Central memory CD8-positive, alpha-beta T cell (primary cell): ENCODE measurements at places on chromosomes 6 and 20.

GRCh38 chr6:24961852-24962251, 26.1 kb upstream of the RIPOR2 start:
- DNase-seq: no peak
- no peak overlapping the region for H3K4me3 ChIP-seq
- H3K27me3 ChIP-seq: no peaks in the 10 kb centered on the region

DNA sequence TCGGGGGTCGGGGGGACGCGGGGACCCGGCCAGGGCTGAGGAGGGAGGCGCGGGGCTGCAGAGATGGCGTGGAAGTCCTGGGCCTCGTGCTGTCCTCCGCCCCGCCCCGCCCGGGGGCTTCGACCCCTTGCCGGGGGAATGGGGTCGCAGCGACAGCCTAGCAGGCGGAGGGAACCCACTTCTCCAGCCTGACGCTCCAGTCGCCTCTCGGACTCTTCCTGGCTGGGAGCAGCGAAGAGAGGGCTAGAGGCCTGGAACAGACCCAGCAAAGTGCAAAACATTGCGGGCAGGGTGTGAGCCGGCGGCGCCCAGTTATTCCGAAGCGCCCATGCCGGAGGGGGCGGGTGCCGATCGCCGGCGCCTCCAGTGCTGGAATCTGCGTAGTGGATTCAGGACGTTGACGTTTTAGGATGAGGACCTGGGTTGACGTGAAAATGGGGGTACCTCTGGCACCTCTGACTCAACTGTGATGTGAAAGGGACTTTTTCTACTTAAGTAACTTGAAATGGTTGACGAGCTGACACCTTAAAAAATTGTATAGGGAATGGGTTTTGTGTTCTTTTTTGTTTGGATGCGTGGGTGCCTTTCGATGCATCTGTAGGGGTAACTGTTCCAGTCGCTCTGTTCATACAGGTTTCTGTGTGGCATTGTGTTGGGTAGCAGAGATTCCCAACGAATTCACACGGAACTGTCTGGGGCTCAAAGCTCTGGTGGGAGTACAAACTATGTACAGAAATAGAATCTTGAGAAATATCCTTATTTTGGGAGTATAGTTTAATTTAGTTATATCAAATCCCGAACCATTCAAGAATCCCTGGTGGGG, 1.4 kb downstream of the SLC35F1 start:
- H3K36me3 ChIP-seq: no peaks in the 10 kb centered on the region
- peaks cover 6% of the 10 kb centered on the region for H3K4me1 ChIP-seq
- H3K27me3 ChIP-seq: peaks cover 64% of the 10 kb centered on the region
- no peak for DNase-seq
- peak overlapping the region; percentile 68 for H3K4me3 ChIP-seq
- no peak overlapping the region for H3K27ac ChIP-seq

GRCh38 chr20:48224533-48225050, 439.3 kb upstream of the SULF2 start:
- no peak for DNase-seq
- H3K27ac ChIP-seq: no peak overlapping the region
- no peaks in the 10 kb centered on the region for H3K36me3 ChIP-seq

DNA sequence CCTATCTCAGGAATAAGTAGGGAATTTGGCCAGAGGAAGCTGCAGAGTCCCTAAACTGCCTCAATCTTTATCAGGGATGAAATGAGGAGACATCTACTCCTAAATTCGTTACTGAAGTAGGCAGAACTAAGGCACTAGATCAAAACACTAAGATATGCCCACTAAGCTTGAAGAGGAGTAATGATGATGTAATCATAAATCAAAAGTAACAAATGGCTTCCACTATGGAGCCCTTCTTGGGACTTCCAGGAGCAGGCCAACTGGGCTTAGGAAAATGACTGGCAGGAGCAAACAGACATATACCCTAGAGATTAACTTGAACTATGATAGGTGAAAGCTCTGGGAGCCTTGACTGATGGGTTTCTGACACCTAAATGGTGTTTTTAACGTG, 15.4 kb downstream of the ZSCAN12 start:
- DNase-seq: no peak
- no peak overlapping the region for H3K4me3 ChIP-seq
- peaks cover 23% of the 10 kb centered on the region for H3K36me3 ChIP-seq

DNA sequence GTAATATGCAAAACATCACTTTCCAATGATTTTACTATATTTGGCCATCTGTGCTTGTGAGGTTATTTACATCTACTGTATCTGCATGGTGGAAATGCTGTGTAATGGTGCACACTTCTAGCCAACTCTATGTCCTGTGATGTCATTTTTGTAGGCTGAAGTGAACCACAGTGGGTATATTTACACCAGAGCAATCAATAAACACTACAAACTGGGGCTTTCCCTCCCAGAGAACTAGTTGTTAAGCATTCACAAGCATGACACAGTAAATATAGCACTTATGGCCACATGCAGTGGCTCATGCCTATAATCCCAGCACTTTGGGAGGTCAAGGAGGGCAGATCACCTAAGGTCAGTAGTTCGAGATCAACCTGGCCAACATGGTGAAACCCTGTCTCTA, 4.9 kb downstream of the SLC22A2 start:
- no peak overlapping the region for H3K27ac ChIP-seq
- H3K4me3 ChIP-seq: no peak overlapping the region
- no peaks in the 10 kb centered on the region for H3K36me3 ChIP-seq

DNA sequence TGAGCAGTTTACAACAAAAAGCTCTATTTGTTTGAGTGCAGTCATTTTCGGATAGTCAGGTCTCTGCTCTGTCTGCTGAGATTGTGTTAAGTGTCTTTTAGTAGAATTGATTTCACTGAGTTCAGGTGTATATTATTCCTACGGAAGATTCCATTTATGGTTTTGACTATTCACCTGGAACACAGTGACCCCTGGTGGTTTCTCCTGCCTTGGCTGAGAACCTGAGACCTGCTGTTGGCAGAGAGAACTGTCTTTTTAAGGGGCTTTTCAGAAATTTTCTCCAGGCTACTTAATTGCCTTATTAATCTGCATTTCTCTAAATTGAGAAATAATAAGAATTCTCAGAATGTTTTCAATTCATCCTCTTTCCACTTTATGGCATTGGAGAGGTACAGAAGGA, 508.0 kb downstream of the TBC1D32 start:
- no peak overlapping the region for H3K4me3 ChIP-seq
- no peaks in the 10 kb centered on the region for H3K36me3 ChIP-seq
- no peak overlapping the region for H3K27ac ChIP-seq
- no peaks in the 10 kb centered on the region for H3K27me3 ChIP-seq
- no peak for DNase-seq

DNA sequence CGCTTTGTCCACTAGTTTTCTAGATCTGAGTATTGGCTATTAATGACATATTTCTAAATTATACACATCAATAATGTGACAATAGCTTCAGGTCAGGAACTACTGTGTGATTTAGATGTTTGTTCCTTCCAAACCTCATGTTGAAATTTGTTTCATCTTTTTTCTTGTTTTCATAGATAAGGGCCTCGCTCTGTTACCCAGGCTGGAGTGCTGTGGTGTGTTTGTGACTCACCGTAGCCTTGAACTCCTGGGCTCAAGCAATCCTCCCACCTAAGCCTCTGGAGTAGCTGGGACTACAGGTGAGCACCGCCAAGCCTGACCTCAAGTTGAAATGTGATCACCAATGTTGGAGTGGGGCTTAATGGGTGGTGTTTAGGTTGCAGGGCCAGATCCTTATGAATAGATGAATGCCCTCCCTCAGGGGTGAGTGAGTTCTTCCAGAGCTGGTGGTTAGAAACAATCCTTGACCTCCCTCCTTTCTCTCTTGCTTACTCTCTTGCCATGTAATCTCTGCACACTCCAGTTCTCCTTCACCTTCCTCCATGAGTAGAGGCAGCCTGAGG, 5.9 kb upstream of the NQO2 start:
- H3K4me3 ChIP-seq: no peak overlapping the region
- H3K27ac ChIP-seq: no peak overlapping the region
- peaks cover 11% of the 10 kb centered on the region for H3K36me3 ChIP-seq

DNA sequence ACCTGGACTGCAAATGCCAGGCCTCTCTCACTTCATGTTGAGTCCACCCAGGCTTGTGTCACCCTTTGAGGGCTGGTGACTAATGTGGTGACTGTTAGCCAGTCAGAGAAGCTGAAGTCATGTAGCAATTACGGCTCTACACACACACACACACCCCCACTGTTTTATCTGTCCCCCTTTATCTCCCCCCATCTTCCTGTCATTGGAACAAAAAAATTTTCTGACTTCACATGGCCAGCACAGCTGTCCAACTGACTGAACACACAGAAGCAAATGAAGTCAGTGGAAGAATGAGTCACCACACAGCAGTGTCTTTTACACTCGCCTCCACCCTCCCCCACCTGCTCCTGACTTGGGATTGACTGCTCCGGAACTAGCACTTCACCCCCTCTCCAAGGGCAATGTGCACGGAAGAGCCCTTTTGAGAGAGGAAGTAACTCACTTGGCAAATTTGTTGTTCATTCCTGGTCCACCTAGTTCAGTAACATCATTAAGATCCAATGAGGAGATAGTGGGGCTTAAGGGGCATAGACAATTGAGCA, 198.0 kb downstream of the RNF144B start:
- H3K4me1 ChIP-seq: no peaks in the 10 kb centered on the region
- H3K27ac ChIP-seq: no peak overlapping the region
- no peak overlapping the region for H3K4me3 ChIP-seq
- H3K36me3 ChIP-seq: no peaks in the 10 kb centered on the region
- no peak for DNase-seq

DNA sequence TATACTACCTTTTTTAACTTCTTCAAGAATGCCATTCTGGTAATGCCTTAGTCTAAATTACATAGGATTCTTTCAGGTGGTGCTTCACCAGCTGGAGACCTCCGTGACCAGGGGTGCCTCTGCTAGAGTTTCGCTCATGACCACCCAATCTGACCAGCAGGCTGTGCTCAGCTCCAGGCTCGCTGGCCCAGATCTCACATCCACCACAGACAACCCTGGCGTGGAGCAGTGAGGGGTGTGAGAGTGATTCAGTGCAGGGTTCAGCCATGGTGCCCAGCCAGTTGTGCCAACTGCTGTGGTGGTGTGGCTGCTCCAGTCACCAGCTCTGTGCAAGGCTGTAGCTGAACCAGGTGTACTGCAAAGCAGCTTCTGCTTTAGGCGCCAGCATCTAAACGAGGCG, 198.6 kb downstream of the MMUT start:
- no peaks in the 10 kb centered on the region for H3K36me3 ChIP-seq
- H3K4me1 ChIP-seq: no peaks in the 10 kb centered on the region
- H3K4me3 ChIP-seq: no peak overlapping the region
- no peak for DNase-seq
- H3K27ac ChIP-seq: no peak overlapping the region
- H3K27me3 ChIP-seq: no peaks in the 10 kb centered on the region
